CD4-positive, CD25-positive, alpha-beta regulatory T cell (primary cell): ENCODE measurements at places on chromosomes 5 and 9. TPM values are rescaled to one million over a fixed set of nuclear protein-coding genes. Genes with fewer than 3 reads are reported as not detected.

- DNase-seq = no peak
Measured at GRCh38 chr5:126054577-126055347, 368.4 kb upstream of the GRAMD2B start.

- no peak for DNase-seq
Measured at GRCh38 chr9:136050266-136050700, 44.8 kb downstream of the NACC2 start.

DNA sequence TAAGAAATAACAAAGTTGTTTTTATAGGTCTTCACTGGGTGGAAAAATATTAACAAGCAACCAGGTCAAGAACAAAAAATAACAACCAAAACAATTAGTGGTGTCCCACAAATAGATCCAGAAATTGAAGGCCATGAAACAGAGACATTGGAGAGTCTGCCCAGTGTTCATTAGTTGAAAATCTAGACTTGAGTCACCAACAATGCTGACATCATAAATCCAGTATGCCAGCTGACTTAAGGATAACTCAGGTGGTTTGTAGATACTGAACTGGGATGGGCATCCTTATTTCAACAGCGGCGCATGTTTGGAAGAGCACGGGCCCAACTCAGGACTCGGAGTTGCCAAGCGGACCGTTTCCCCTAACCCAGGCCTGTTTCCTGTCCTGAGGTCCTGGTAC lies 80.7 kb upstream of the TNFAIP8 start:
- no peak for DNase-seq

DNA sequence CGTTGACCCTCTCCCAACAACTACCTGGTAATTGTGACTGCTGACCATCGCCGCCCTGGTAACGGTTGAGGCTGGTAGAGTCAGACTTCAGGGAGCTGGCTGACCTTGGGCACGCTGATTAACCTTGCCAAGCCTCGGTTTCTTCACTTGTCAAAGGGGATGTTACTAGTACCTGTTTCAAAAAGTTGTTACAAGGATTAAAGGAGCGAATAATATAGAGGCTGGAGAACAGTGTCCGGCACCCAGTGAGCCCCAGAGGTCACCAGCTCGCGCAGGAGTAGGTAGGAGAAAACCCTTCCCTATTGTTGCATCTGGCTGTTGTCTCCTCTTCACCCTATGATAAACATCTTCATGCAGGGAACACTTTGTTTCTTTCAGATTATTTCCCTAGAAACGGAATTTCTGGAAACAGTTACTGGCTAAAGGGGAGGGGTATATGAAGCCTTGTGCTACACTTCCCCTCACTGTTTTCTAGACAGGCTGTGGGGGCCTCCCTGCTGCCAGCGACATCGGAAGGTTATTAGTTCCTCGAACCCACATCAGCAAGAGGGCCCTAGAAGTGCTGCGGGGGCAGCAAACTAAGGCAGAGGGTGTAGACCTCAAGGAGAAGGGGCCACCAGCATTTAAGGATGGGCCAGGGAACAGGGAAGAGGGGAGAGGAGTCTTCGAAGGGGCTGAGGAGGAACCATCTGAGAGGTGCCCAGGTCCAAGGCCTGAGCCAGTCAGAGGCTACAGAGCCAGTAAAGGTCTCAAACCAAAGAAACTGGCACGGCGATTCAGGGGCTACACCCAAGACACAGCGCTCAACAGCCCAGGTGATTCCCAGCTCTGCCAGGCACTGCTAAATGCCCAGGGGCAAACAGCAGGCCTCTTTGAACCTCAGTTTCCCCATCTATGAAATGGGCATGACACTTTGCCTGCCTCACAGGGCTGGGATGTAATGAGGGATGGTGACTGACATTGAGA lies 37.6 kb downstream of the HRH2 start:
- DNase-seq = no peak

- DNase-seq = no peak
Measured at GRCh38 chr9:84278130-84278529, 62.4 kb downstream of the SLC28A3 start.

- DNase-seq = no peak
Measured at GRCh38 chr5:58056546-58056945, 403.3 kb downstream of the PLK2 start.

DNA sequence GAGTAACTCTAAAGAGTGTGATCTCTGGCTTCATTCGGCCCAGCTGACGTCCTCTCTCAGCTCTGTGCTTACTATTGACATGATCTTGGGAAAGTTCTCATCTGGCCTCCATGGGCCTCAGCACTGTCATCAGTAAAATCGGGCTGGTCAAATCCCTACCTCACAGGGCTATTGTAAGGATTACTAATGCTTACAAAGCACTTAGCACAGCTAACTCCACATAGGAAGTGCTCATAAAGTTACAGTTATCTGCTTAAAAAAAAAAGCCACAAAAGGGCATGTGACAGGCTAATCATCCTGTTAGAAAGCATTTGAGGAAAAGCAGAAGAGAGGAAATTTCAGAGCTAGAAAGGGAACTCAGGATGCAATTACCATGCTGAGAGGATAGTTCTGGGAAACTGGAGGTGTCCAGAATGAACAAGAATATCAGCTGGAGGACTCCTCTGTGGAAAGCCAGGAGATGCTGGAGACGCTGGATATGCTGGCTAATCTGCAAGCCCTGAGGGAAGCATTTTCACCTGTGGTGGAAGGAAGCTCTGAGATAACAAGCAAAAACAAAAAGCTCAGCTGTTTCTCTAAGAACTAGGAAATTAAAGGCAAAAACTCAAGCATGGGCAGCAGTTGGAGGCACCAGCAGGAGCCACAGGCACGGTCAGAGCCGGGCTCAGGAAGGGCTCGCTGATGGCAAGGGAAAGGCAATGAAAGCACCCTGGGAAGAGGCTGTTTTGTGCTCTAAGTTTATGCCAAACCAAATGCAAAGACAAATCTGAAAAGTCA lies 4.4 kb upstream of the BHMT start:
- no peak for DNase-seq

- DNase-seq = no peak
Measured at GRCh38 chr9:101365181-101365580, 19.6 kb downstream of the BAAT start.

- DNase-seq = no peak
Measured at GRCh38 chr9:7606591-7606990, 193.0 kb downstream of the DMAC1 start.

- no peak for DNase-seq
Measured at GRCh38 chr5:53359916-53360517, 120.4 kb upstream of the FST start.

DNA sequence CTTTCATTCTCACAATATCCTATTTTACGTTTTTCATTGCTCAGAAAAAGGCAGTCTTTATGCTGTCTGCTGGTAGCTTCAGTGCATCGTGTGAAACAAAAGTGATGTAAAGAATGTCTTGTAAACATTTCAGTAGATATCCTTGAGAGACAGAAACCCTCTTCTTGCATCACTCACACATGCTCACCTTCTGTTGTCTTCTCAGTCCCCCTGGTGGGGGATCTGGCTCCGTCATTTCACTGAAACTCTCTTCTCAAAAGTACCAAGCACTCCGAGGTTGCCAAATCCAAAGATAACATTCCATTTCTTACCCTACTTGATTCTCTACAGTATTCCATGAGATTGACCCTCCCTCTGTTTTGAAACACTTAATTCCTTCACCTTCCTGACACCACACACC lies 46.1 kb upstream of the PCA3 start:
- no peak for DNase-seq

GRCh38 chr5:157744051-157745011 lies 819 bp downstream of the LSM11 start:
- DNase-seq = no peak

GRCh38 chr9:130693426-130694191 lies at the start of gene EXOSC2:
TSS of gene EXOSC2 (plus strand) at chr9:130693780. CDS start at chr9:130693792, 12 bp downstream.
- DNase-seq = peak; percentile 99

GRCh38 chr5:59039296-59040023 lies 456.6 kb downstream of the RAB3C start:
- DNase-seq = peak; percentile 83

DNA sequence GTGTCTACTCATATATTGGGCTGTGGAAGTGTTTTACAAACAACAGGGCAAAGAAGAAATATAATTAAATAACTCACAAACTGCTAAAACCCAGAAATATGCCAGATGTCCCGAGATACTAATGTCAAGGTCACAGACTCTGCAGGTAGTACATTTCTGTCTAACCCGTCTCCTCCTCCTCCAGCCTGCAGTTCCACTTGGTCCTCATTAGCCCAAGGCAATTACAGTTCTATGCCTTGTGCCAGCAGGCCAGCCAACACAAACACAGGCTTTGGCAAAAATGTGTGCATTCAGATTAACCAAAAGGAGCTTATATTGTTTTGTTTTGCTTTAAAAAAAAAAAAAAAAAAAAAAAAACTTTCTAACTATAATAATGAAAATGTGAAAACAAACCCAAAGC lies 148.8 kb downstream of the MYO10 start:
- no peak for DNase-seq

- no peak for DNase-seq
Measured at GRCh38 chr5:147538236-147538635, 28.4 kb upstream of the DPYSL3 start.

- no peak for DNase-seq
Measured at GRCh38 chr5:66223637-66224036, 79.5 kb downstream of the SREK1 start.

DNA sequence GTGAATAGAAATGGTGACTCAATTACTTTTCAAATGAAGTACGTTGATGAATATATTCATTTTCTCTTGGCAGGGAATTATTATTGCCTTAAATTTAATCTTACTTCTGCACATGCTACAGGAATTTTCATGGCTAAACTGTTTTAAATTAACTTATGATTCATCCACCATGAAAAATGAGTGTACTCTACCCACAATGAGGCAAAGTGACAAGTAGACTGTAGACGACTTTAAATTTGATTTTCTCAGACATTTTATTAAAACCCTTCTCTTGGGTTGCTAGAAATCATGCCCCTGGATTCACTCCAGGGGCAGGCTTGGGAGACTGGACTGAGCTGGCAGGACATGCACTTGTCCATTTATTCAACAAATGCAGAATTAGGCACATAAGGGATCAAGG lies 23.5 kb upstream of the ERAP2 start:
- DNase-seq = no peak

The HSPB3 gene
- not detected for polyA plus RNA-seq

The RAB24 gene
- polyA plus RNA-seq = 5.1 TPM

The SPINK4 gene
- not detected for polyA plus RNA-seq

The IL13 gene
- polyA plus RNA-seq = not detected

The PLAC8L1 gene
- not detected for polyA plus RNA-seq

The ABO gene
- not detected for polyA plus RNA-seq

The PDE4D gene
- polyA plus RNA-seq = 2.1 TPM

The C9orf43 gene
- polyA plus RNA-seq = 0.12 TPM

The DDX4 gene
- not detected for polyA plus RNA-seq

The PCDHA12 gene
- polyA plus RNA-seq = not detected

The PRDM9 gene
- not detected for polyA plus RNA-seq
